CD4-positive, alpha-beta T cell treated with Interleukin-10 for 1 hour (primary cell): ENCODE measurements at places on chromosomes 12 and 14.

DNA sequence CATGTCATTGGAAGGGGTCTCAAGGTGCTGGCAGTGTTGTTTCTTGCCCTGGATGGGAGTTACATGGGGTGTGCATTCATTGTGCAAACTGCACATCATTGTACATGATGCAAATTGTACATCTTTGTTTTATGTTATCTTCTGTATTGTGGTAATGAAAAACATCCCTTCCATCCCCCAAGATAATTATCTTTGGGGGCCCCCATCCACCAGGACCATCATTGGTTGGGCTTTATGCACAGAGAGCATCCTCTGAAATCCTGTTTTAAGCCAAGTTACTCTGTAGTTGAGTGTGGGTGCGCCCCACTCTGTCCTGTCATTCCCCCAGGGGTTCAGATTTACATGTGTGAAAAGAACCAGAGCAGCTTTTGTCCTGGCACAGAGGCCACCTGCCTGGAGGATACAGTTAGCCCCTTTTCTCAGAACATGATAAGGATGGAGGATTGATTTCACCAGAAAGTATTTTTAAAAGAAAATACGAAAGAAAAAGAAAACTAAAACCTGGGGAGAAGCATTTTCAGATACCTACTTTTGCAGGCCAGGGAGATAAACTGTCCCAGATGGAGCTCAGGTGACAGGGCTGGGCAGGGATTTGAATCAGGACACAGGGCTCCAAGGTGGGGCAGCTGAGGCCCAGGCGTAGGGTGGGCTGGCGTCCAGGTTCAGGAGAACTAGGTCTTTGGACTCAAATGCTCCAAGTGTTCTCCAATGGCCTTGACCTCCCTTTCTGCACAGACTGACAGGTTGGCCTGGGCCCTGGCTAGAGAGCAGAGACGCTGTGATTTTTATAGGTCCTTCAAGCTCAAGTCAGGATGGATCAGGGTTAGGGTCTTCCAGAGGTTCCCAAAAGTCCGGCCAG is 17.2 kb downstream of the WSCD2 start:
- no peak for DNase-seq

GRCh38 chr12:1828856-1829255 is 8.5 kb downstream of the LRTM2 start:
- DNase-seq: no peak

- no peak for DNase-seq
Observed at GRCh38 chr12:71737197-71737596, 17.5 kb upstream of the RAB21 start.

- DNase-seq: no peak
Observed at GRCh38 chr12:53938326-53939140, at the start of gene HOXC13. Gene HOXC13, plus strand, starts transcription at chr12:53938831. Its CDS starts 76 bp downstream, at chr12:53938907.

DNA sequence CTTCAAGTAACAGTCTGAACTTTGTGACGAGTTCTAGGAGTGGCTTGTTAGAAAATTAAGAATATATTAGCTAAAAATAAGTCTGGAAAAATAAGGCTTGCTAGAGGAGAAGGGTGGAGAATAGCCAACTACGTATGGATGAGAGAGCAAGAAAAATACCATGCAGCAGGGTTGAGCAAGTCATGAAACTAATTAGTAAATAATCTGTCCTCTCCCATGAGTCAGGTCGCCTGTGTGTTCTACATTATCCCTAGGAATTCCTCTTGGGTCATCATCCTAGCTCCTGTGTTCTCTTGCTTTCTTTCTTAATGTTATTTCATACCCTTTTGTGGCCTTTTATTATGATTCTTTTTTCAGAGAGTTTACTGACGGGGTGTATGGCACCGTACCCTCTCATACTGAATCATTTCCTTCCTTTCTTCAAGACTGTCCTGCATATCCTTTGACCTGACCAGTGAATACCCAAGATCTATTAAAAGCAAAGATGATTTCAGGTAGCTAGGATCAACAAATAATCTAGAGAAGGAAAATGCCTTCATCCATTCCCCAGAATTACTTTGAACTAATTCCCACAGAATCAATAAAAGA is 177.2 kb upstream of the NPAS3 start:
- DNase-seq: no peak
